ENCODE measurements at places on chromosomes 12 and 14.

- no peak for DNase-seq
These were observed 79.0 kb downstream of the PLCZ1 start for GRCh38 chr12:18658829-18659228.

DNA sequence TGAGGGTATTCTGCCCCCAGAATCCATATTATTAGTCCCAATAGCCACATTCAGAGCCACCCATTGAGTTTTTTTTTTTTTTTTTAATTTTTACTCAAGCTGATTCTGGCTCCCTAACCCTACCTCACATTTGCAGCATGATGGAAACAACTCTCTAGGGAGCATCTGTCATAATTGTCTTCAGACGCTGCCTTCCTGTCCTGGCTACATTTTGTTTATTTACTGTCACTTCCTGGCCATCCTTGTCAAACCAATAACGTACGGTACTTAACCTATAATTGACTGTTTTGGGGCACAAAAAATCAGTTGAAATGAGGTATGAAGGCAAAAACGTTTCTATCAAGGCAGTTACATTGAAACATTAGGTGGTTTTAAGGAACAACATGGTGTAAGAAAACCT, 2.1 kb downstream of the GLIPR1 start:
- no peak for DNase-seq

DNA sequence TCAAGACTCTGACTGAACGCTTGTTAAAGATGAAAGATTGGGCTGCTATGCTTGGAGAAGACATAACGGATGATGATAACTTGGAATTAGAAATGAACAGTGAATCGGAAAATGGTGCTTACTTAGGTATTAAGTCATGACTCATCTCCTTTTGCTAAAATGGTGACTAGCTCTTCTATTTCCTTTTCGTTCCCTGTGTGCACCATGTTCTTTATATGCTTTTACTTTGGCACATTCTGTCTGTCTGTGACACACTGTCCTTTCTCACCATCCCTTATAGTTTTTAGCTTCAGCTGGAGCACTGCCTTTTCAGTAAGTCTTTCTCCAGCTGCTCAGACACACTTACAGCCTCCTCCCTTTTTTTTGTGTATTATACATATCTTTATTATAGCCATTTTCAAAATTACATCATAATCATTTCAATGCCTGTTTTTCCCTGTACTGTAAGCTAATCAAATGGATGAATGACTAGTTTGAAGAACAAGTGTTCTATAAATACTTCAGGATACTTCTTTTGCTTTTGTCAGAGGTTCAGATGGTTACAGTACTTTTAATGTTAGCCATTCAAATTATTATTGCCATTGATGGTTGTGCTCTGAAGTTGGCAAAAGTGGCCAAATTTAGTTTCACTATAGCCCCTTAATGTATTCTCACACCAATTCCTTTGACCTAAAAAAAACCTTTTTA, 68.6 kb downstream of the MIA2 start:
- no peak for DNase-seq

DNA sequence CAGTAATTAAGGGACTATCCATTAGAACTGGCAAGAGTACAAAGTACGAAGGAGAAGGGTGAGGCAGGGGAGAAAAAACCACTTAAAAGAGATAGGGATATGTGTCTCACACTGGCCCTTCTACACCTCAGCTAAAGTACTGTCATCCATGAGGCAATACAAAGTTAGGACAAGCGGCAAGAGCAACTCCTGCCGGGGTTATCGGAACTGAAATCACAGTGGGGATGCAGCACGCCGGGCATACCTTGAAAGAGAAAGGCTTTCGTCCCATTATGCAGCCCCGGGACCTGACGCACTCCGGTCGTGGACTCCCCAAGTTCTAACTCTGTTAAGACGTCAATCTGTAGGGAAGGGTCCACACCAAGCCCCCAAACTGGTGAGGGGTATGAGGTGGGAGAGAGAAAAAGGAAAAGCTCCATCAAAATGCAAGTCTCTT, 1.1 kb downstream of the NELL2 start:
- DNase-seq: no peak

- no peak for DNase-seq
These were observed 152.7 kb downstream of the SRGAP1 start for GRCh38 chr12:63997198-63997597.

DNA sequence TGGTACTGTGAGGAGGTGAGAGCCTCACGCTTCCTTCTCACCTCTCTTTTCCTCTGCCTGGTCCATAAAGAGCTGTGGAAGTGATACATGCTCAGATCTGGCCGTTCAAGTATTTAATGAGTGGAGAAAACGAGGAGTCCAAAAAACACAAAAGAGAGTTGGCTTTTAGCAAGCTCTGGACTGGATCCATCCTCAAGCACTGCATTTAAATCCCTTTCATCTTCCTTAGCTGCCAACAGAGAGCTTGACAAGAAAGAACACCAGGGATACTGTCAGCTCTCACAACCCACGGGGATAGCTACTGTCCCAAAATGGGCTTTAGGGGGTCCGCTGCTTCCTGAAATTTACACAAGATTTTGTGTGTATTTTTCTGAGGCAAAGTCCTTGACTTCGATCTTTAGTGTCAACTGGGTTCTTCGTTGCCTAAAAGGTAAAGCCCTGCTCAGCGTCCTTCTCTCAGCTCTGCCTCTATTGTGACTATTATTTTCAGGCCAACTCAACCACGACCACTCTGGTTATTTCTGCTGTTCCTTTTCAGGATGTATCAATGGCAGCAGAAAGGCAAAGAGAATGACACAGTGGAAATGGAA, 120.9 kb downstream of the TMTC1 start:
- DNase-seq: no peak

GRCh38 chr12:93002293-93003054, 73.4 kb upstream of the EEA1 start:
- peak; percentile 77 for DNase-seq

GRCh38 chr12:117142094-117142493, 42.9 kb upstream of the TESC start:
- no peak for DNase-seq

DNA sequence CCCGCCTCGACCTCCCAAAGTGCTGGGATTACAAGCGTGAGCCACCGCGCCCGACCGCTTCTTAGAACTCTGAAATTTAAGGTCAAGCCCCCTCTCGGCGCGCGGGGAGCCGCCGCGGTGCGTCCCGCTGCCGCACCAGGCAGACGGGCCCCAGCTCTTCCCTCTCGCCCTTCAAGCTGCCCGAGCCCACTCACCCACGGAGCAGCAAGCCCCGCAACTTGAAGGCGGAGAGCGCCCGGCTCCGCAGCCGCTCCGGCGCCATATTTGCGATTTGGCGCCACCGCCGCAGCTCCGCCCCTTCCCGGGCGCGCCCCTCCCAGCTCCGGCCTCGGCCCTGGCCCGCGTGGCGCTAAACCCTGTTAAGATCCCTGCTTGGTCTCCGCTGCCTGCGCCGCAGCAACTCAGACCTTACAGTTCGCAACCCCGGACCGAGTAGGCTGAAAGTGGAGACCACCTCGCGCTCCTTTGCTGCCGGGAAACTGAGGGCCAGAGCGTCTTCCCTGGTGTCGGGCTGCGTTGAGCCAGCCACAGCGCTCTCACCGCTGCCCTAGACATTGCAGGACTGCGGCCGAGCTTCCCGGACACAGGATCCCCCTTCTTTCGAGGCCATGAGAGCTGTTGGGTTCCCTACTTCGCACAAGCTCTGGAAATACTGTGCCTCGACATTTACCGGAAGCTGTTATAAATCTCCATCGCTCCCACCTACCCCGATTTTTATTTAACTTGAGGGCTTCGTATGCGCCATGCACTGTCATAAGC, at the start of gene POLE2:
Gene POLE2 (minus strand): TSS at position 273 of the 759 bp plus-strand sequence. CDS start 11 bp downstream, at position 262.
- DNase-seq: no peak

DNA sequence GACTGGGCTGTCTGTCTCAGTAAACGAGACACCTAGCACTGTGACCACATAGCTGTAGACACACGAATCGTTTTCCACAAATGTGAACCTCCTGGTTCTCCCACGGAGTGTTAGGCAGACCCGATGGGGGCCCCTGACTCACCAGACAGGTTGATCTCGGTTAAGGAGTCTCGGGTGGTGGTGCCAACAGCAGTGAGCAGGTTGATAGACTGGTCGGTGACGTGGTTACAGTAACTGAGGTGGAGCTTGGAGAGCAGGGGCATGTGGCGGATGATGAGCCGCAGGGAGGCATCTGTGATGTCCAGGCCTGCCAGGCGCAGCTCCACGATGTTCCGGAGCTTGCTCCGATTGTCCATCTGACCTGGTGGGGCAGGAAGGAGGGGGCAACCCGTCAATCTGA, 39.8 kb downstream of the RNF34 start:
- no peak for DNase-seq

DNA sequence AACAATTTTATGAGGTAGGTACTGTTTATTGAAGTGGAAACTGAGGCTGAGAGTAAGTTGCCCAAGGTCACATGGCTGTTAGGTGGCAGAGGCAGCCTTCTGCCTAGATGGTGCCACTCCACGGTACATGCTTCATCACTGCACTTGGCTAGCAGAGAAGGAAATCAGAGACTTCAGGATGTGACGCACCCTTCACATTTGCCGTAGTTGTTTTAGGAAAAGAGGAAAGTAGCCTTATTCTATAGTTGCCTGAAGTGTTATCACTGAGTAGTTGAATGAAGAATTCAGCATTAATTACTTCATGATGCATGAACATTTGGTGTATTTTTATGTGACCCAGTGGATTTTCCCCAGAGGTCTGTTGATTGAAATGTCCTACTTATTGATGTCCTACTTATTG, 55.7 kb downstream of the ERC1 start:
- DNase-seq: no peak
